ENCODE measurements at places on chromosomes 3 and 15.

DNA sequence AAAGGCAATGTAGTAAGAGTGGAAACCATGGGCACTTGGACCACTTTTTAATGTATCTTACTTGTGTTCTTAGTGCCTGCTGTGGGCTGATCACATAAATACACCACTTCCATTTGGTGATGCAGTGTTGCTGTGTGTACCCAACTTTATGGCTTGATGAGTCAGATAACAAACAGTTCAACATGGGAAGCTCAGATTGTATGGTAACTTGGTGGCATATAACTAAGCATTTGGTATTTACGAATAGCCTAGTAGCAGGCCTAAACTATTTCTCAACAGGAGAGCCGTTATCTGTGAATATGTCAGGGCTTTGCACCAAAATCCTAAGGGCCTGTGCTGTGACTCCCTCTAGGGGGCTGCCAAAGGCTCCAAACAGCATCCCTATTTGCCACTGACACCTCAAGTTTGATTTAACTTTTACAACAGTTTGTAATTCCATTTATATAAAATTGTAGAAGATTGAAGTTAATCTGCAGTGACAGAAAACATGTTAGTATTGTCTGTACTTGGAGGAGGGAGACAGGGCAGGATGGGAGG, 640.4 kb upstream of the CADM2 start:
- DNase-seq = no peak

- no peak for DNase-seq
These were observed 67.7 kb downstream of the MGLL start for GRCh38 chr3:127754411-127755304.

DNA sequence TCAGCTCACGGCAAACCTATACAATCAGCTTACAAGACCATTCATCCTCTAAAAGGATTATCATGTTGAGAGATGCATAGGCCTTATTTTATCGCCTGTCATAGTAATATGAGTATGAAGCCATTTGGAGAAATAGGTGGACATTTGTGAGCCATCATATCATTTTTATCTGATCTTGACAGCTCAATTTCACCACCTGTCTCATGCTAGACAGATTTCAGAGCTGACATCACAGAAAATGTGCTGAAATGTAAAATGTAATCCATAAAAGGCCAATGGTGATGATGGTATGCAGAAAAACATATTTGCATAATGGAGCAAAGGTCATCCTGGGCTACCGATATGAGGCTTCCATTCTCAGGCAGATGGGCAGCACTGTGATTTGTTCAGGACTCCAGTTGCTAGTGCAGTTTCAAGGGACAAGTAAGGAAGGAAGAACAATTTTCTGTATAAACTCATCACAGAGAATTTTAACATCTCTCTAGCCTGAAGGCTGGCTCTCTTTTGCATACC, 221.5 kb downstream of the ULK4 start:
- no peak for DNase-seq

DNA sequence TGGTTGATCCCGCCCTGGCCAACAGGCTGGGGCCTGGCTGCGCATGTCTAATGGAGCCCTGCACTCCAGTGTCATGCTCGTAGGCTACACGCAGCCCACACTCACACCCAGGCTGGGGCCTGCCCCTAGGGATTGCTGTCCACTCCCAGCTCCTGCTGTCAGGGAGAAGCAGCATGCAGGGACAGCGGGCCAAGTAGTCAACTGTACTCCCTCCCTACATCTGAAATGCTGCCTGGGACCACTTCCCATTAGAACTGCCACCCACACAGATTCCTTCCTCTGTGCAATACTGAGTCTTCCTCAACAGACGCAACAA, 16.1 kb downstream of the ALS2CL start:
- no peak for DNase-seq

DNA sequence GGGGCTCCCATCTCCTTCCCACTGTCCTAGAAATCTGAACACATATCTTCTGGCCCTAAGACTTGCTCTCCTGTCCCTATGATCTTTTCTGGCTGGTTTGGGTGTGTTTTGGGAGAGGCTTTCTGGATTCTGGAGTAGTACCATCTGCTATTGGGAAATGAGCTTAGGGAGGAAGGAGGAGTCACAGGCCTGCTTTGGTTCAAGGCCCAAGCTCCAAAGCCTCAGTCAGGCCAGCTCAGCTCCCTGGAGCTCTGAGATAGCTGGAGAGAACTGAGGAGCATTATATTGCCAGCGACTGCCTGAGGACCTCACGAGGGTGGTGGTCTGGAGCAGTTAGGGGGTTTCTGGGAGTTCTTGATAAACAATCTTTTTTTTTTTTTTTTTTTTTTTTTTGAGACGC, 18.7 kb downstream of the RASGRF1 start:
- no peak for DNase-seq

GRCh38 chr3:69403454-69403853, 17.6 kb upstream of the FRMD4B start:
- no peak for DNase-seq

- DNase-seq = no peak
These were observed 61.7 kb downstream of the SIDT1 start for GRCh38 chr3:113594066-113594465.

GRCh38 chr15:95608371-95608770, 722.1 kb upstream of the NR2F2 start:
- DNase-seq = no peak

DNA sequence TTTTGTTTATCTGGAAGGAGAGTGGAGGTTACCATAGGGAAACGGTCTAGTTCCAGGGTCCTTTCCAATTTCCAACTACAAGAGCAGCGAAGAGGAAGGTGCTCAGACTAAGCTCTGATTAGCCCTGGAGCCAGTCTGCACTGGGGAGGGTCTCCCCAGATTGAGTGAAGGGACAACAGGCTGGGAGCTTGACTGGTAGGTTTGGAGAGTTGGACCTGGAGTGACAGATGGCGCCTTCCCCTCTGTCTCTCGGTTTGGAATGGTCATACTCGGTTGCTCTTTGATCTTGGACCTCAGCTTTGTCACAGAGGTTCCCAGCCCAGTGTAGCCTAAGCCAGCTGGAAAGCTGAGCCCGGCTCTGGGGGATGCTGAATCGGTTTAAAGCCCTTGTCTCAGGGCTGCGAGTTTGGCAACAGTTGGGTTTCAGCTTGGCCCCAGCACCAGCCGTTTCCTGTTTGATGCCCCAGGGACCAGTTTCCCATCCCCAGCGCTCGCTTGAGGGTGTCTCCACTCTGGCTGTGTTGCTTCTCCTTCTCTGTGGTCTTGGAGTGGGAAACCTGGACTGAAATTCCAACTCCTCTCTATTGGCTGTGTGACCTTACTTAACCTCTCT, 53.1 kb upstream of the ULK4 start:
- no peak for DNase-seq

GRCh38 chr3:49805367-49805782, 2.3 kb downstream of the INKA1 start:
- DNase-seq = peak; percentile 64

- DNase-seq = no peak
These were observed 6.9 kb downstream of the NCEH1 start for GRCh38 chr3:172704001-172704400.

GRCh38 chr15:80925597-80926059, 64.0 kb downstream of the MESD start:
- DNase-seq = no peak

GRCh38 chr3:32177702-32178198, 60.7 kb upstream of the CMTM8 start:
- peak; percentile 38 for DNase-seq

DNA sequence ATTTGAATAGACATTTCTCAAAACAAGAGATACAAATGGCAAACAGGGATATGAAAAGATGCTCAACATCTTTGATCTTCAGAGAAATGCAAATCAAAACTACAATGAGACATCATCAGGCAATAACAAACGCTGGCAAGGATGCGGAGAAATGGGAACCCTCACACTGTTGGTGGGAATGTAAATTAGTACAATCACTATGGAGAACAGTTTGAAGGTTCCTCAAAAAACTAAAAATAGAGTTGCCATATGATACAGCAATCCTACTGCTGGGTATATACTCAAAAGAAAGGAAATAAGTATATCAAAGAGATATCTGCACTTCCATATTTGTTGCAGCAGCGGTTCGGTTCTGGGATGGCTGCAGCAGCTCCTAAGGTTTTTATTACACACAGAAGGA, 16.8 kb upstream of the LARS2 start:
- DNase-seq = no peak

DNA sequence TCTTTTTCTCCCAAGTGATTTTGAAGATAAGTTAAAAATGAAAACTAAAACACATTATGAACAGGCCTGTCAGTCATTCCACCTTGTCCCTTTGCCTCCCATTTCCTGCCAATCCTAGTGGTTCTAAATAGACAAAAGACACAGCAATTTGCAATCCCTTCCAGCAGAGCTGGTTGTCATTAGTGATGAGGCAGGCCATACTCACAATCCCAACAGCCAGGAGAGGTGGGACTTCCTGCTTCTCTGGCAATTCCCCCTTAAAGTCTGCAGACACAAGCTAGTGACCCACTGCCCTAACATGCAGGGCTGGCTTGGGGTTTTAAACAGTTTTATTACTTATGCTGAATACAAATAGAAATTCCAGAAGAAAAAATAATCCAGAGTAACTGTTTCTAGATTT, 38.4 kb upstream of the RBP1 start:
- DNase-seq = no peak
